Fibroblast of villous mesenchyme (primary cell): ENCODE measurements at places on chromosomes 5 and 9.
A peak's percentile ranks its signal among the peaks of the same experiment; 100 is the strongest.

- DNase-seq = peak; percentile 42
Measured at GRCh38 chr9:2013743-2014475, 1.2 kb upstream of the SMARCA2 start.

DNA sequence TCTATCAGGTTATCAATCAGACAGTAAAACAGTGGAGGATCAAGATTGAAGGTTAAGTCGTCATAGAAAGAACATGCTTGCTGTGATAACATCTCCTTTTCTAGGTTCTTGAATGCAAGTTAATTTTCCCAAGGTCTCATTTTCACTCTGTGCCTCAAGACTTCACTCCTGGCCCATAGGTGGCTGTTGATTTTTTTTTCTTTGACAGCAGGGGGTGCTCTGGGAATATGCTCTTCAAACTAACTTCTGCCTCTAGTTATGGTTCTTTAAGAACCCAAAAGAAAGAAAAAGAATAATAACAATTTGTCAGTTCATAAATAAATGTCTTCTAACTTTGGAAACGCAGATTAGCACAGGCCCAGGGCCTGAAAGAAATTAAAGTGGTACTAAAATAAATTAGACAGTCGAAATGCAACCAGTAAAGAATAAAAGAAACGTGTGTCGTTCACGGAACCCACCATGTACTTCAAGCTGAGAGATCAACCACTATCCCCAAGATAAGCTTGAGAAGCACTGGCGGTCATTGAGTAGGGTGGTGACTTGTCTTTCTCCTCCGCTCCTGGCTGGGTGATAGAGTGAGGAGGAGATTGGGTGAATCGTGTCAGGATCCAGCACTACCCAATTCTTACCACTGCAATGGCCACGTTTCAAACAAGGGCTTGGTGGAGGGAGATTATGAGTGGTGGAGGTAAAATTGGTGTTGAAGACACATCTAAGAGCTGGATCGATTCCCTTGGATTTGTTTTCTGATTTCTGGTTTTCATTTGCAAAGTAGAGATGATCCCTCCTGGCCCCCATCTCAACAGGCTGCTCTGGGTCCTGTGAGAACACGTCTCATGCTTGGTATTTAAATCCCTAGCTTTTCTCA lies 93.4 kb upstream of the IRX4 start:
- peak; percentile 10 for DNase-seq

DNA sequence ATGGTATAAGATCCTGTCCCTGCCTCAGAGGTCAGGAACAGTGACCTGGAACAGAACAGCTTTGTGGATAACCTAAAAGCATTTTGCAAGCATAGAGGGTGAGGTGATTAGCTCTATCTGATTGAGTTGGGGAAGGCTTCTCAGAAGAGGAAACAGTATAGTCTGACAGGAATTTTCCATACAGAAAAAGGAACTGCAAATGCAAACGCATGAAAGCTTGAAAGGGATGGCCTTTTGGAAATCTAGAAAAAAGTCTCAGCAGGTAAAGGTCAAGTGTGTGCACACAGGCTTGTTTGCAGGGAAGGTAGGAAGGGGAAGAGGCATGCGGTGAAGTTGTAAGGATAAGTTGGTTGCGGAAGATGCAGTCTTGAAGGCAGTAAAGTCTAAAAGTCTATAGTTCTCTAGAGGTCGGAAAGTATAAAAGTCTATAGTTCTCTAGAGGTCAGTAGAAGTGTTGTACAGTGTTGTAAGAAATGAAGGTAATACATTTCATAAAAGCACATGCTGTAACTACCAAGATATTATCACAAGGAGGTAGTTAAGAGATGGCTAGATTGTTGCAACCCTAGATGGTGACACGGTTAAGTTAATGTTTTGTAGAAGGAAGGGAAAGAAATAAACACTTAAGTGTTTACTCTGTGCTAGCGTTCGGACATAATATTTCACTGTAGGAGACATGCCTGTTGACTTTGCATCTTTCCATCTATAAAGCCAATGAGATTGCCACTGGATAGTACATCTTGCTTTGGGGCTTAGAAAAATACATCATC lies 16.7 kb upstream of the HSPB3 start:
- DNase-seq = no peak

GRCh38 chr9:133752739-133753446 lies 14.7 kb upstream of the SARDH start:
- no peak for DNase-seq

- DNase-seq = peak; percentile 56
Measured at GRCh38 chr5:149063017-149063687, at the start of gene SH3TC2. SH3TC2 (minus strand) TSS chr5:149063062; CDS start chr5:149063022, 40 bp downstream.

DNA sequence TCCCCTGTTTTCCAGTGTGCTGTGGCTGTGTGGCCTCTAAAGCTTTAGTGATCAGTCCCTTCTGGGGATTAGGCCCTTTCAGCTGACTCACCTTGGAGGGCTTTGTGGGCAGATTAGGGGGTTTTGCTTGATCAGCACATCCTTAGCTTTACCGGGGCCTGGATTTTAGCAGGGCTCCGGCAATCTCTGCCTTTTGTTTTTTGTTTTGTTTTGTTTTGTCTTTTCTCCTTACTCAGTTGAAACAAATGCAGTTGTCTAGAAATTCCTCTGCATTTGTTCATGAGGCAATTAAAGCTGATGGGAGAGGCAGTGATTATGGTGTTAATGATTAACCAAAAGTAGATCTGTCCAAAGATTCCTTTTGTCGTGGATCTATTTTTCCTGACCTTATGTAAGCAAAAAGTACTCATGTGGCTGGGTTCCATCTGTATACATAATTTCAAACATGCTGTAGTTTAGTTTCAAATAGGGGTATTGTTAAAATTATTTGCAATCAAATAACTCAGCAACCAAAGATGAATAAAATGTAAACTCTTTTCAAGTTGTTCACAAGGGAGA lies 5.2 kb upstream of the TDRD7 start:
- DNase-seq = no peak

- no peak for DNase-seq
Measured at GRCh38 chr5:134103998-134104654, 10.4 kb upstream of the TCF7 start.

GRCh38 chr9:78280982-78281668 lies 15.8 kb upstream of the PSAT1 start:
- peak; percentile 69 for DNase-seq

DNA sequence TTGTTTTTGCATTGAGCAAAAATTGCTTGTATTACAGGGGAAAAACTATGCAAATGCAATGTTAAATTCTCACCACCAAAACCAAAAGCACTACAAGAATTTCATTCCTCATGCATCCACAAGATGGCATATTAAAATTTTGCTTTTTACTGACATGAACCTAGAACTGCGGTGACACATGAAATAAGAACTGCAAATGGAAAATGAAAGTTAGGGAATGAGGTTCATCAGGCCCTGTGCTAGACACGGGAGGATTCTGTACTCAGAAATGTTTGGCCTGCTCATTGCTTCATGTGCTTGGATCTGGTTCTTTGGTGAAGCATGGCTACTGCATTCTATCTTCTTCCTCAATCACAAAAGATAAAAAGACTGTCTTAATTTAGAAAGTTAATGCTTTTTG lies 9.1 kb upstream of the RFK start:
- peak; percentile 85 for DNase-seq

DNA sequence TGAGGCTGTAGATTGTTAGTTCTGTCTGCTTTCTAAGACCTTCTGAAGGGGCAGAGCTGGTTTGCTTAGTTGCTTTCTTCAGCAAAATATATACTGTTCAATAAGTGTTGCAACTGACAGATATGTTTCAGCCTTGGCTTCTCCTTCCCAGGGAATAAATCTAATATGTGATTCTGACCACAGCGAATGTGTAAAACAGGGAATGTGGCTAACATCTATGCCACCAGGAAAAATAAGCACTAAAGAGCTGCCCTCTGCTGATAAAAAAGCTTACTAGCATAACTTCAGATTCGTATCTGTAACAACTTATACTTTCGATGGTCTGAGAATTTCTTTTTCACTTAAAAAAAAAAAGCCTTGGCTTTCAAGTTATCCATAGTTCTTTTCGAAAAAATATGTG lies 13.0 kb upstream of the OSMR start:
- peak; percentile 65 for DNase-seq

- DNase-seq = no peak
Measured at GRCh38 chr9:119177196-119177595, 192.0 kb downstream of the BRINP1 start.

DNA sequence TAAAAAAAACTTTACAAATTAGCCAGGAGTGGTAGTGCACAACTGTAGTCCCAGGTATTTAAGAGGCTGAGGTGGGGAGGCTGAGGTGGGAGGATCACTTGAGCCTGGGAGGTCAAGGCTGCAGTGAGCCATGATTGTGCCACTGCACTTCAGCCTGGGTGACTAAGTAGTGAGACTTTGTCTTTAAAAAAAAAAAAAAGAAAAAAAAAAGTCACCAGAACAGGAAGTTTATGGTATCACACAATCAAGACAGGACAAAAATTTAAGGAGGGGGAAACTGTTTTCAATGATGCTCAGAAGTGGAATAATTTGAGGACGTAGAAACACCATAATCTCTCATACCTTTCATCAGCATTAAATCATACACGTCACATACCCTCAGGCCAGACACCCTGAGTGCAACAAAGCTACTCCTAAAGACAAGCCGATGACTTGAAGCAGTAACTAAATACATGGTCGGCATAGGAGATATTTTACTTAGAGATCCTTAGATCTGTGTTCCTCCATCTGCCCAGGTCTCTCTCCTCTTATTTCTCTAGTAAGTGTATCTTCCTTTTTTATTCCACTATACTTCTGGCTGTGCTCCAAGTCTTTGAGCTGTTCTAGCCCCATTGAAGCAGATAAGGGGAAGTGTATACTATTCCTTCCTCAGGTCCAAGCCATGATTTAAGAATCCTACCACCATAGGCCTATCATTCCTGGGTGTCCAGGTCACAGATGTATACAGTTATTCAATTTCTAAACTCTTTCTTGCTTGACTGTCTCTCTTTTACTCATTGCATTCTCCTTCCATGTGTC lies 91.3 kb upstream of the APC start:
- no peak for DNase-seq

GRCh38 chr9:32385152-32385884 lies 875 bp downstream of the ACO1 start:
- DNase-seq = no peak

- DNase-seq = peak; percentile 62
Measured at GRCh38 chr5:142922223-142922952, 152.2 kb downstream of the ARHGAP26 start.

DNA sequence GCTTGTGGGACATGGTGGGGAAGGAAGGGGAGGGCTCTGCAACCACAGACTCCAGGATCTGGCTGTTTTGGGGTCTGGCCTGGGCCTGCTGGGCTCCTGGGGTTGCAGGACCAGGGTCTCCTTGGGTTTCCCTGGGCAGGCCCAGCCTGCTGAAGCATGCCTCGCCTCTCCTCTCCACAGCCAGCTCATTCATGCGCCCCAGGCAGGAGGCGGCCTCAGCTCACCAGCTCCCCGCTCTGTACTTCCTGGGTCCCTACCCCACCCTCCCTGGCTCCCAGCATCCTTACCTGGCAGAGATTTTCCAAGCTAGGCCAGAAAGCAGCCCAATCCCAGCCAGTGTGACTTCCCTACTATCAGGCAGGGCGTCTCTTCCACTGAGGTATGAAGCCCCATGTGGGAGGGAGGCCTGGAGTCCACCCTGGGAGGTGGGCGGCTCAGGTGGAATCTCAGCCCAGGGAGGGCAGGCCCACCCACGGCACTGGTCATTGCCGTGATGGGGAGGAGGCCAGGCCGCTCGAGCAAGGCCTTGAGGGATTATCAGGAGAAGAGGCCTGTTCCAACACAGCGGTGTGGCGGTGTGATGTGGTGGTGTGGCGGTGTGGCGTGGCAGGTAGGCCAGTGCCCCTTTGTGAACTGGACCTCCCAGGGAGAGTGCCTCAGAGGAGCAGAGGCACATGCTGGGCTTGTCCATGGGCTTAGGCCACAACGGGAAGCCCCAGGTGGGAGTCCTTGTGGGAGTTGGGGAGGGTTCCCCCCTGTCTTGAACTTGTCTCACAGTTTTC lies 103.4 kb downstream of the DAB2IP start:
- no peak for DNase-seq

- no peak for DNase-seq
Measured at GRCh38 chr9:107969141-107969540, 479.6 kb upstream of the KLF4 start.

GRCh38 chr5:98498028-98498427 lies 275.4 kb upstream of the RGMB start:
- DNase-seq = no peak

DNA sequence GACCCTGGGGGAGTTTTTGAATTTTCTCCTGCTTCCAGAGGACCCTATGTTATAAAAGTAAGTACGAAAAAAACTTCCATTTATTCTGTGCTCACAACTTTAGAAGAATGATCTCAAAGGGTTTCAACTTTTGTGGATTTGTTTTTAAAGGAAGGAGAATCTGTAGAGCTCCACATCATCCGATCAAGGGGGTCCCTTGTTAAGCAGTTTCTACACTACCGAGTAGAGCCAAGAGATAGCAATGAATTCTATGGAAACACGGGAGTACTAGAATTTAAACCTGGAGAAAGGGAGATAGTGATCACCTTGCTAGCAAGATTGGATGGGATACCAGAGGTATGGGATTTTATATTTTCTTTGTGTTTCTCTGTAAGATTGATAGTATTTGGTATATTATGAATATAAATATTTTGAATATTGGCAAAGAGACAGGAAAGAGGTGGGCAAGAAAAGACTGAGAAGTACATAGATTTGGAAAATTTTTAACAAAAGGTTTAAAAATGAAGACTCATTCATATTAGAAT lies 84.2 kb downstream of the ADGRV1 start:
- DNase-seq = no peak

DNA sequence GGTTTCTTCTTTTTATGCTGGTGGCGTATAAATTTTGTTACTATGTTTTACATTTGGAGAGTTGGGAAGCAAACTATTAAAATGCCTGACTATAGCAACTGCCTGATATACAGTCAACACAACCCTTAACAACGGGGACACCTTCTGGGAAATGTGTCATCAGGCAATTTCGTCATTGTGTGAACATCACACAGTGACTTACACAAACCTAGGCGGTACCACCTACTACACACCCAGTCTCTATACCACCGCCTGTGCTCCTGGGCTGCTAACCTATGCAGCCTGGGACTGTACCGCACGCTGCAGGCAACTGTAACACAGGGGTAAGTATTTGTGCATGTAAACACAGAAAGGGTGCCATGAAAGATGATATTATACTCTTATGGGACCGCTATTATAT lies 1.3 kb upstream of the CDHR2 start:
- DNase-seq = peak; percentile 11

- peak; percentile 63 for DNase-seq
Measured at GRCh38 chr9:21708260-21708711, 94.2 kb upstream of the MTAP start.

GRCh38 chr9:124478354-124478753 lies 28.1 kb downstream of the ADGRD2 start:
- DNase-seq = no peak

DNA sequence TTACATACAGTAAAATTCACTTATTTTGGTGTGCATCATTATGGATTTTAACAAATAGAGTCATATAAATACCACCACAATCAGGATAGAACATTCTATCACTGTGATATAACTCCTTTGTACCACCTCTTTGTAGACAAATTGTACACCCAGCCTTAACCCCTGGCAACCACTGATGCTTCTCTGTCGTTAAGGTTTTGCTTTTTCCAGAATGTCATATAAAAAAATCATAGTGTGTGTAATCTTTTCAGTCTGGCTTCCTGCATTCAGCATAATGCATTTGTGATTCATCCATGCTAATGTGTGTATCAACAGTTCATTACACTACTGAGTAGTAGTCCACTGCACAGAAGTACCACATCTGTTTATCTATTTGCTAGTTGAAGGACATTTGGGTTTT lies 81.2 kb downstream of the ARSB start:
- DNase-seq = no peak

- DNase-seq = no peak
Measured at GRCh38 chr9:134726026-134726721, 84.6 kb downstream of the COL5A1 start.

GRCh38 chr9:90799271-90799852 lies 2.3 kb upstream of the SYK start:
- no peak for DNase-seq

GRCh38 chr5:159543326-159543725 lies 213.0 kb upstream of the IL12B start:
- no peak for DNase-seq
